ENCODE measurements at places on chromosomes 4 and X.

GRCh38 chrX:105845631-105846030 lies 23.3 kb downstream of the NRK start:
- no peak overlapping the region for H3K4me3 ChIP-seq
- H3K36me3 ChIP-seq = peaks cover 4% of the 10 kb centered on the region
- no peak overlapping the region for H3K27ac ChIP-seq
- DNase-seq = no peak

GRCh38 chr4:76211769-76212708 lies 1.6 kb downstream of the SCARB2 start:
- H3K4me3 ChIP-seq = no peak overlapping the region
- peak overlapping the region; percentile 65 for H3K27ac ChIP-seq
- H3K4me1 ChIP-seq = peaks cover 14% of the 10 kb centered on the region
- no peaks in the 10 kb centered on the region for H3K27me3 ChIP-seq
- peak; percentile 38 for DNase-seq

DNA sequence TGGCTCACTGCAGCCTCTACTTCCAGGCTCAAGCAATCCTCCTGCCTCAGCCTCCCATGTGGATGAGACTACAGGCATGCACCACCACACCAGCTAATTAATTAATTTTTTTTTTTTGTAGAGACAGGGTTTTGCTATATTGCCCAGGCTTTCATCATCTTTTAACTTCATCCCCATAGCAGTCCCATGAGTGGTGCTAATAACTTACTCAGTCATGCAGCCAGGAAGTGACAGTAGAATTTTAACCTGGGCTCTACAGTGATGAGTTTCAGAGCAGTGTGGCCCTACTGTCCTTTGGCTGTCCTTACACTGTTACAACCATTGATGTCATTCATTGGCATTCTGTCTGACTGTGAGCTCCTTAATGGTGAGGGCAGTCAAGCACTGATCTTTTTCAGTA lies 3.9 kb upstream of the OCIAD2 start:
- DNase-seq = no peak
- no peaks in the 10 kb centered on the region for H3K36me3 ChIP-seq
- H3K27ac ChIP-seq = peak overlapping the region; percentile 15

- DNase-seq = peak; percentile 0
- no peaks in the 10 kb centered on the region for H3K4me1 ChIP-seq
- H3K36me3 ChIP-seq = no peaks in the 10 kb centered on the region
- H3K27me3 ChIP-seq = peaks cover 29% of the 10 kb centered on the region
- H3K4me3 ChIP-seq = no peak overlapping the region
- no peak overlapping the region for H3K27ac ChIP-seq
Measured at GRCh38 chrX:111040377-111041017, 55.5 kb upstream of the PAK3 start.

GRCh38 chr4:184641022-184641421 lies 8.2 kb downstream of the CASP3 start:
- H3K27ac ChIP-seq = no peak overlapping the region
- peaks cover 4% of the 10 kb centered on the region for H3K4me1 ChIP-seq
- no peak for DNase-seq
- H3K36me3 ChIP-seq = peaks cover 62% of the 10 kb centered on the region
- H3K27me3 ChIP-seq = no peaks in the 10 kb centered on the region
- no peak overlapping the region for H3K4me3 ChIP-seq

GRCh38 chr4:835148-836002 lies 9.4 kb upstream of the CPLX1 start:
- no peak overlapping the region for H3K27ac ChIP-seq
- peaks cover 2% of the 10 kb centered on the region for H3K4me1 ChIP-seq
- no peaks in the 10 kb centered on the region for H3K36me3 ChIP-seq
- H3K4me3 ChIP-seq = no peak overlapping the region
- DNase-seq = no peak

DNA sequence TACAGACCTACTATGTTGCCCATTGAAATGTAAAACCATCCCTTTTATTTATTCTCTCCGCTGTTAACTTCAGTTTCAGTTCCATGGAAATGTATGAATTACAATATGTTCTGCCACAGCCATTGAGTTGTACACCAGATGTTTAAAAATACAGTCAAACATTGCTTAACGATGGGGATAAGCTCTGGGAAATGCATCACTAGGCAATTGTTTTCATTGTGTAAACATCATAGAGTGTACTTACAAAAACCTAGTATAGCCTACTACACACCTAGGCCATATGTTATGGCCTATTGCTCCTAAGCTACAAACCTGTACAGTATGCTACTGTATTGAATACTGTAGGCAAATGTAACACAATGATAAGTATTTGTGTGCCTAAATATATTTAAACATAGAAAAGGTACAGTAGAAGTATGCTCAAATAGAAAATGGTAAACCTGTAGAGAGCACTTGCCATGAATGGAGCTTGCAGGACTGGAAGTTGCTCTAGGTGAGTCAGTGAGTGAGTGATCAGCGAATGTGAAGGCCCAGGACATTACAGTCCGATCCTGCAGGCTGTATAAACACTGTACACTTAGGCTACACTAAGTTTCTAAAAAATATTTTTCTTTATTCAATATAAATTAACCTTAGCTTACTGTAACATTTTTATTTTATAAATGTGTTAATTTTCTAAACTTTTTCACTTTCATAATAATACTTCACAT lies 2.7 kb upstream of the PF4V1 start:
- H3K4me3 ChIP-seq = no peak overlapping the region
- H3K27me3 ChIP-seq = peaks cover 8% of the 10 kb centered on the region
- no peaks in the 10 kb centered on the region for H3K36me3 ChIP-seq
- H3K27ac ChIP-seq = no peak overlapping the region
- H3K4me1 ChIP-seq = peaks cover 9% of the 10 kb centered on the region

DNA sequence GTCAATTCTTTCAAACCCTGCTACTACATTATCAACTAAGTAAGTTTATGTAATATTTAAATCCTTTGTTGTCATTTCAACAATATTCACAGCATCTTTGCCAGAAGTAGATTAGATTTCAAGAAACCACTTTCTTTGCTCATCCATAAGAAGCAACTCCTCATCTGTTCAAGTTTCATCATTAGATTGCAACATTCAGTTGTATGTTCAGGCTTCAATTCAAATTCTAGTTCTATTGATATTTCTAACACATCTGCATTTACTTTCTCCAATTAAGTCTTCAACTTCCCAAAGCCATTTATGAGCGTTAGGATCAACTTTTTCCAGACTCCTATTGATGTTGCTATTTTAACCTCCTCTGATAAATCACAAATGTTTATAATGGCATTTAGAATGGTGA lies 66.1 kb downstream of the BMP3 start:
- H3K4me3 ChIP-seq = no peak overlapping the region
- DNase-seq = no peak
- no peaks in the 10 kb centered on the region for H3K36me3 ChIP-seq
- H3K27me3 ChIP-seq = no peaks in the 10 kb centered on the region
- H3K4me1 ChIP-seq = no peaks in the 10 kb centered on the region
- no peak overlapping the region for H3K27ac ChIP-seq

- no peaks in the 10 kb centered on the region for H3K27me3 ChIP-seq
- H3K4me3 ChIP-seq = no peak overlapping the region
- H3K4me1 ChIP-seq = peaks cover 5% of the 10 kb centered on the region
Measured at GRCh38 chr4:55866973-55867574, 13.6 kb downstream of the EXOC1 start.

- H3K27me3 ChIP-seq = no peaks in the 10 kb centered on the region
- no peaks in the 10 kb centered on the region for H3K36me3 ChIP-seq
- no peak for DNase-seq
- peak overlapping the region; percentile 15 for H3K27ac ChIP-seq
- H3K4me3 ChIP-seq = no peak overlapping the region
Measured at GRCh38 chr4:102036619-102037376, 246.3 kb downstream of the BANK1 start.

- DNase-seq = peak; percentile 76
- H3K36me3 ChIP-seq = no peaks in the 10 kb centered on the region
- H3K4me3 ChIP-seq = no peak overlapping the region
- H3K27me3 ChIP-seq = no peaks in the 10 kb centered on the region
Measured at GRCh38 chrX:30568136-30568535, 9.4 kb downstream of the TASL start.

- peaks cover 6% of the 10 kb centered on the region for H3K4me1 ChIP-seq
- no peaks in the 10 kb centered on the region for H3K36me3 ChIP-seq
- H3K4me3 ChIP-seq = no peak overlapping the region
- no peaks in the 10 kb centered on the region for H3K27me3 ChIP-seq
- no peak for DNase-seq
- H3K27ac ChIP-seq = peak overlapping the region; percentile 15
Measured at GRCh38 chr4:174225349-174226049, 58.0 kb downstream of the FBXO8 start.

Data from mesenchymal stem cell (in vitro differentiated cells and primary cell).